ENCODE measurements at places on chromosomes 13 and 19.

- DNase-seq: no peak
Observed at GRCh38 chr19:23403581-23404324, 8.5 kb upstream of the ZNF91 start.

DNA sequence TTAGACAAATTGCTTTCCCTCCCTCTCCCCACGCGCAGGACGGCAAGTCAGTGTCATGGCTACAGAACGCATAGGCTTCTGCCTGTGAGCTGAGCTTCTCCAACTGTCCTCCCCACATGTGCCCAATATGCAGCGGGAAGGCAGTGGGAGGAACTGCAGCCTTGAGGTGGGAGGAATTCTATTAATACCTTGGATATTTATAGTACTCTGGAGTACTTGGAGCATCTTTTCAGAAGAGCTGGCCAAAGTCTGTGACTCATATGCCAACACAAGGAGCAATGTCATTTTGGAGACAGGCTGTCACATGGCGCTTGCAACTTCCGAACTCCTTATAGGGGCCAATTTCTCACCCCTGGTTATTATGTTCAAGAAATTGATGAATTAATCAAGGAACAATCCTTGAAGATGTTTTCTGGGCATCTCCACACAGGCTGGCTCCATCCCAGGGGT lies 245.0 kb upstream of the SERP2 start:
- no peak for DNase-seq

GRCh38 chr19:1369214-1369805 lies 14.4 kb upstream of the NDUFS7 start:
- no peak for DNase-seq

DNA sequence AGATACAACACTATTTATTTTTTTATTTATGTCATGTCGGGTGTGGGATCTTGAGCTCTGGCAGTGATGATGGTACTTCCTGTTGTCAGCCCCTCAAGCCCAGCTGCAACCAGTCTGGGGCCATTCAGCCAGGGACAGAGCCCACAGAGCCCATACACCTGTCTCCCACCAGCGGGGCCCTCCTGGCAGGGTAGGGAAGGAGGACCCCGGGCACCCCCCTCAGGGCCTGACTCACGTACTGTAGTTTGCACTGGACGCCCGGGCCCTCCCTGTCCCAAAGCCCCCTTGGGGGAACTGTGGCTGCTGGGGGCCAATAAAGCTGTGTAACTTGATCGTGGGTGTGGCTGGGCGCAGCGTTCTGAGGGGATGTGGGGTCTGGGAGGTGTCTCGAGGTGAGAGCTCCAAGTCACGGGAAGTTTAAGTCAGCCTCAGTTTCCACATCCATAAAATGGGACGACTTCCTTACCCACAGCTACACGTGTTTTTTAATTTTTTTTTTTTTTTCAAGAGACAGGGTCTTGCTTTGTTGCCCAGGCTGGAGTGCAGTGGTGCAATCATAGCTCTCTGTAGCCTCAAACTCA lies 9.5 kb downstream of the ATG4D start:
- no peak for DNase-seq

DNA sequence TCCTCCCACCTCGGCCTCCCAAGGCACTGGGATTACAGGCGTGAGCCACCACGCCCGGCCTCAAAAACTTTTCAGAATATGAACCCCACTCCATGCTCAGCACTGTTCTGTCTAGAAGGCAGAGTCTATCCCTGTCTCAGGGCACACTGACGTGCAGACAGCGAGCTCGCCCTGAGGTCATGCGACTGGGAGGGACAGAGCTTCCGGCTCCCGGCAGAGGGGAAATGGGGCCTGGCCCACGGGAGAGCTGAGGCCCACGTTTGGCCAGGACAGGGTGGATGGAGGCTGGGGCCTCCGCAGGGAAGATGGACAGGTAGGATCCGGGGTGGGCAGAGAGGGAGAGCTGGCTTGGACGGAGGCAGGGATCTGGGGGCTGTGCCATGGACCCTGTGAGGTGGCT lies 2.8 kb upstream of the AZU1 start:
- no peak for DNase-seq

DNA sequence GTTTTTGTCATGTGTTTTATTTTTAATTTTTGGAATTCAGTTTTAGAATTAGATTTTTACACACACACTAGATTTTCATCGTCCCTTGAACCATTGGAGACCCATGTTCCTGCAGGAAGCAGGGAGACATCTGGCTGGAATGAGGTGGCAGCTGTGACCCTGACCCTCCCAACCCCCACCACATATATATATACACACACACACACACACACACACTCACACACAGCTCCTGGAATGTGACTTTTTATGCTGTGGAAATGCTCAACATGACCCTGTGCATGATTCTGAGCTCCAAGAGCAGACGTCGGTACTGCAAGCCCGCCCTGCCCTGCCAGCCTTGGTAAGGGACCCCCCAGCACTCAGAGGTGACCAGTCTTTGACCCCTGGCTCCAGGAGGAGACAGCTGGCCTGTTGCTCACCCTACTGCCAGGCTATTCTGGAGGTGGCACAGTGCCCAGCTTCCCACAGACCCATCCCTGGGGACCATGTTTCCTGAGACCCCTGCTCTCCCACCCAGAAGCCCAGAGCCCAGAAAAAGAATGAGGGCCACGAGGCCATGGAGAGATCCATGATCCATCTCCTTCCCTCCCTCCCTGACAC lies 103.2 kb upstream of the VSTM2B start:
- DNase-seq: no peak

Measured in stimulated activated CD8-positive, alpha-beta memory T cell treated with anti-CD3 and anti-CD28 coated beads, Interleukin-15, amount 100 ng/mL, for 48 hours (primary cell).